ENCODE measurements at places on chromosomes 7 and 10. TPM values are rescaled to one million over a fixed set of nuclear protein-coding genes. Genes with fewer than 3 reads are reported as not detected.

Gene ASB15
- not detected for total RNA-seq

Gene CCM2
- 88.6 TPM for total RNA-seq

Gene FAM25C
- not detected for total RNA-seq

Gene SKAP2
- total RNA-seq, result 5.5 TPM

Gene AGR2
- not detected for total RNA-seq

Gene PHKG1
- 2.6 TPM for total RNA-seq

Gene HECW1
- not detected for total RNA-seq

Gene KCP
- 0.72 TPM for total RNA-seq

Gene FAM221A
- 5.3 TPM for total RNA-seq

Gene PROSER2
- 4.0 TPM for total RNA-seq

Gene A1CF
- not detected for total RNA-seq

Gene RNF32
- 0.41 TPM for total RNA-seq

Gene SPDYE9
- not detected for total RNA-seq

Gene VWC2
- total RNA-seq, result not detected

Gene STAM
- total RNA-seq, result 20.8 TPM

Gene TNS3
- 0.58 TPM for total RNA-seq

Gene PSAP
- total RNA-seq, result 155 TPM

Gene TMEM176A
- total RNA-seq, result not detected

Gene DPYSL4
- total RNA-seq, result 3.2 TPM

Gene EN2
- not detected for total RNA-seq

Gene MYOF
- total RNA-seq, result 0.65 TPM

Gene CPA4
- total RNA-seq, result not detected

Gene LIPJ
- 0.16 TPM for total RNA-seq

Gene MCM10
- 0.65 TPM for total RNA-seq

Gene CCSER2
- total RNA-seq, result 109 TPM

Gene METTL27
- total RNA-seq, result 2.3 TPM

Gene PALD1
- 0.12 TPM for total RNA-seq

Gene TACC2
- total RNA-seq, result not detected

Gene CCDC146
- total RNA-seq, result 14.6 TPM

Gene CLCN1
- total RNA-seq, result not detected

Gene GPR15LG
- total RNA-seq, result not detected

Gene FOXL3
- not detected for total RNA-seq

Gene CPEB3
- 3.1 TPM for total RNA-seq
